CD4-positive, alpha-beta T cell treated with Interleukin-12 subunit alpha and Interleukin-12 subunit beta, for 1 hour (primary cell): ENCODE measurements at places on chromosomes 4 and X.

GRCh38 chrX:23820235-23820782 lies 37.3 kb downstream of the SAT1 start:
- no peak for DNase-seq

DNA sequence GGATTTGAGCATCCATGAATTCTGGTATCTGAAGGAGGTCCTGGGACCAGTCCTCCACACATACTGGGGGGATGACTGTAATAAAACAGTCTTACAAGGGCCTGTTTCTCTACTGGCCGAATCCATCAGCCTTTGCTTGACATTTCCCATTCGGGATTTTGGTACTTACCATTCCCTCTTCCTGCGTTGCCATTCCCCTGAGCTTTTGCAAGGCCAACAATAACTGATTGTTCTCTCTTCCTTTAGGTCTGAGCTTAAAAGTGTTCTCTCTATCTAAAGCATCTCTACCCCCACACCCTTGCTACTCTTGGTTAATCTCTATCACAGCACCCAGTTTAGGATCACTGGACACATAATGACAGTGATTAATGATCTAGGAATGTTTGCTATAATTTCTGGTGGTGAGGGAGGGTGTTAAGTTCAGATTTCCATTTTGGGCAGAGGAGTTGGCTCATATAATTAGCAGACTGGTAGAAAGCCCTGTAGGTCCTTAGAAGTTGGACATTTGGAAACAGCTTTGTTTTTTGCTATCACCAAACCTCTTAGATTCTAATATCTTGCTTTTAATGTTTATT lies 29.4 kb downstream of the TMA16 start:
- DNase-seq: no peak

DNA sequence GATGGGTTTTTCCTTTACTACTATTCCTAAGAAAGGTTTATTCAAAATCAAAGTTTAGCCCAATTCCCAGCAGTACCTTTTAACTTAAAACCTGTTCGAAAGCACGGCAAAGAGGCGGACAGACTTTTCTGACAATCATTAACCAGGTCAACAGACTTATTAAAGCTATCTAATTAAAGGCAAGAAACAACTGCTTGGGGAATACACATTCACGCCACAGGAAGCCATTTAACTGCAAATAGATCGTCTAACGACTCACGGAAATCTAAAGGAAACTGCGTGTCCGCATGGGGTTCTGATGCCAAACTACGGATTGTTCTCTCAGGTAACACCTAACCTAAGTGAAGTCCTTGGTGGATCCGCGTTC lies 663 bp upstream of the USP53 start:
- DNase-seq: no peak

DNA sequence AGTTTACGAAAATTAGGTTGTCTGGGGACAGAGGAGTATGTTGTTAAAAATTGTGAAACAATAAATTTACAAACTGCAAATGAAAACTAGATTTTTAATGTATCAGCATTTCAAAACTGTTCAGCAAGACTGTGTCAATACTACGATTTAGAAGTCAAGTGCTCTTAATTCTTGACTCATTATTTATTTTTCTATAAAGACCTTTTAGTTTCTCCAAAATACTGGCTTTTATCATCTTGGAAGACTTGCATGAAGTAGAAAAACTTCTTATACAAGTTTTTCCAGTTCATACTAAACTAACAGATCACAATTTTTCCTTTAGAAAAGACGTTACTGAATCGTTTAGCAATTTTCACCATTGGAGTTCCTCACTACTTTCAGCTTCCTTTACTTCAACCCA lies 231.4 kb downstream of the PPP3CA start:
- no peak for DNase-seq
